ENCODE measurements at places on chromosomes 4 and X. TPM values are rescaled to one million over a fixed set of nuclear protein-coding genes. Genes with fewer than 3 reads are reported as not detected.
A peak's percentile ranks its signal among the peaks of the same experiment; 100 is the strongest.

DNA sequence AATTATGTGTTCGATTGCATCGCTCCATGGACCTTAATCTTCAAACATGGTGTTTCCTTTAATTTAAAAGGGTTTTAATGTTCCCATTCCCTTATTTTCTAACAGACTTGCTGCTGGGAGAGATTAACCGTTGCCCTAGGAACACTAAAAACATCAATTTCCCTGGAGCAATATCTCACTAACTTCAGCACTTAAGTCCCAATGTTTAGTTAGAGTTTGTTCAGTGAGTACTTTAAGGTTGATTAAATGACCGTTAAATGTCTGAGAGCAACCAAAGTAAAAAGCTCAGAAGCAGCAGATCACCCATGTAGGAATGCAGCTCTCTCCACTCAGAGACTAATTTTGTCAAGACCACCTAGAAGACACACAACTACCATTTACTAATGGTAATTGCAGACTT is 111.2 kb upstream of the PDE5A start:
- H3K4me1 ChIP-seq, result no peaks in the 10 kb centered on the region
- H3K27ac ChIP-seq, result no peak overlapping the region
- no peak for DNase-seq
- no peaks in the 10 kb centered on the region for H3K27me3 ChIP-seq

GRCh38 chr4:84697159-84697558 is 114.2 kb downstream of the CDS1 start:
- no peak for DNase-seq
- peaks cover 35% of the 10 kb centered on the region for H3K36me3 ChIP-seq
- no peaks in the 10 kb centered on the region for H3K4me1 ChIP-seq
- no peaks in the 10 kb centered on the region for H3K27me3 ChIP-seq
- H3K4me3 ChIP-seq, result no peak overlapping the region

DNA sequence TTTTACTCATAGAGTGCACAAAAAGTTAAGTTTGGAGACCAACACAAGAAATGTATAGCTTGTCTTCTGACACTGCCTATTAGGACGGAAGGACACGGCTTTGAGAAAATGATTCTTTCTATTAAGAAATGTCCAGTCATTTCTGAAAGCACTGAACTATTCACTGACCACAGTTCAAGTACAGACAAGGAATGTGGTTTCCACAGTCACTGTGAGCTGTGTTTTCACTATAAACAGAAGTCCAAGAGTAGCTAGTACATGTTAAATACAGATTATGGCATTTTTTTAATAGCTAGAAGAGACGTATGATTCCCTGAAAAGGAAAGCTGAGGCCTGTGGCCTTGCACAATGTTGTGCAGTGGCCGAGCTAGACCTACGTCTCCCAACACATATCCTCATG is 115.1 kb upstream of the GPM6A start:
- no peaks in the 10 kb centered on the region for H3K4me1 ChIP-seq
- no peak overlapping the region for H3K27ac ChIP-seq
- DNase-seq, result no peak

Gene H2AZ1
- 139 TPM for total RNA-seq

GRCh38 chrX:71256051-71256450 is 2.1 kb upstream of the ZMYM3 start:
- H3K4me3 ChIP-seq, result no peak overlapping the region
- peaks cover 5% of the 10 kb centered on the region for H3K4me1 ChIP-seq
- H3K27me3 ChIP-seq, result no peaks in the 10 kb centered on the region
- no peaks in the 10 kb centered on the region for H3K36me3 ChIP-seq
- no peak for DNase-seq
- H3K27ac ChIP-seq, result no peak overlapping the region

GRCh38 chr4:78464265-78464664 is 87.3 kb upstream of the ANXA3 start:
- H3K4me3 ChIP-seq, result no peak overlapping the region
- DNase-seq, result no peak
- no peak overlapping the region for H3K27ac ChIP-seq
- H3K4me1 ChIP-seq, result no peaks in the 10 kb centered on the region
- no peaks in the 10 kb centered on the region for H3K27me3 ChIP-seq
- no peaks in the 10 kb centered on the region for H3K36me3 ChIP-seq

Gene GAGE12J
- total RNA-seq, result not detected

DNA sequence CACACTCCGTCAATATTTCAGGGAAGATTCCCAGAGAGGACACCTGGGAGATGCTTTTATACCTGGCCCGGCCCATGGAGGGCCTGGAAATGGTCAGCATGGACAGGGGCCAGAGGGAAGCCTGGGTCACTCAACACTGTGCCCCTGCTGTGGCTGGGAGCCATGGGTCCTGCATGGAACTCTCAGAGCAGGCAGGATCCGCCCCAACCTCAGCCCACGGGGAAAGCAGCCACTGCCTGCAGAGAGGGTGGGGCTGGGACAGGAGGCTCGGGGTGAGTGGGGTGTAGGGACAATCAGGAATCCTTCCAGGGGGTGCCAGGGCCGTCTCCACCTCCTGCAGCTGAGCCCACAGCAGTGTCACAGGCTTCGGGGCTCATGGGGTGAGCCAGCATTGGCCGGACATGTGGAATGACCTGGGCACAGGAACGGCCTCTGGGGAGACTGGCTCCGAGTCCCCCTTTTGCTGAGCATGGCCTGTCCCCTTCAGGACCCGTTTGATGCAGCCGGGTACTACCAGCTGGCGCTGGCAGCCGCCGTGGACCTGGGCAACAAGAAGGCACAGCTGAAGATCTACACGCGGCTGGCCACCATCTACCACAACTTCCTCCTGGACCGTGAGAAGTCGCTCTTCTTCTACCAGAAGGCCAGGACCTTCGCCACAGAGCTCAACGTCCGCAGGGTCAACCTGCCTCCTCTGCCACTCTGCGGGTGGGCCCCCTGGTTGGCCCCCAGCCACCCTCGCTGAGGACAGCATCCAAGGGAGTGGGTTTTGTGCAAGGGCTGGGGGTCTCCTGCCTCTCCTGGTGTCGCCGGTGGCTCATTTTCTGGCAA is 29.1 kb upstream of the HTRA3 start:
- DNase-seq, result no peak
- H3K4me1 ChIP-seq, result peaks cover 15% of the 10 kb centered on the region
- H3K27me3 ChIP-seq, result no peaks in the 10 kb centered on the region
- no peak overlapping the region for H3K4me3 ChIP-seq
- H3K36me3 ChIP-seq, result no peaks in the 10 kb centered on the region
- no peak overlapping the region for H3K27ac ChIP-seq

Gene TASL
- total RNA-seq, result 1.6 TPM

GRCh38 chrX:109774136-109774535 is 41.1 kb upstream of the ACSL4 start:
- no peaks in the 10 kb centered on the region for H3K27me3 ChIP-seq
- no peak overlapping the region for H3K4me3 ChIP-seq
- H3K36me3 ChIP-seq, result no peaks in the 10 kb centered on the region
- H3K27ac ChIP-seq, result no peak overlapping the region
- H3K4me1 ChIP-seq, result no peaks in the 10 kb centered on the region
- no peak for DNase-seq

GRCh38 chr4:88353324-88353723 is 25.3 kb upstream of the HERC6 start:
- H3K4me3 ChIP-seq, result no peak overlapping the region
- H3K4me1 ChIP-seq, result no peaks in the 10 kb centered on the region
- H3K36me3 ChIP-seq, result no peaks in the 10 kb centered on the region
- no peak overlapping the region for H3K27ac ChIP-seq

Gene TCEAL6
- not detected for total RNA-seq

Gene NPY1R
- total RNA-seq, result 7.9 TPM

DNA sequence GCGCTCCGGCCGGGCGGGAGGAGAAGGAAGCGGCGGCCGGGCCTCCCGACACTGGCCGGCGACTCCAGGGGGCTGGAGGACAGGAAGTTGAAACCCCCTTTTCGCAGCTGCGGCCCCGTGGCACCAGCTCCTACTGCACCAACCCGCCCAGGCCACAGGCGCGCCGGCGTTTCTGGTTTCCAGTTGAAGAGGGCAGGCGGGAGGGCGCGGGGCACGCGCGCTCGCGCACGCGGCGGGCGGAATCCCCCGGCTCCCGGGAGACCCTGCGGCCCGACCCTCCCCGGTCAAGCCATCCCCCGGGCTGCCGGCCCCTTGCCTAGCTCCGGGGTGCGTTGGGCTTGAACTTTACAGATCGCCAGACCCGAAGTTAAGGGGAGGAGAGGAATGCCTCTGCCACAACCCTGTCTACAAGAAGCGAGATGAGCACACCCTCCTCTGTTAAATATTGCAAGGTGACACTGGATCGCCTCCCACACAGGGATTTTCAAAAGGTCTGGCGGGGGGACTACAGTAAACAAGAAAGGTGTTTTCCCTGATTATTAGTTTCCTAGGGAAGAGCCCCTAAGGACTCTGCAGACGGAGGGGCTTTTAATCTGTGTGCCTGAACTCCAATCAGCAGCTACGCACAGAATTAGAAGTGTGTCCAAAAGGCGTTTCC is 1.4 kb downstream of the ELOVL6 start:
- H3K4me1 ChIP-seq, result peaks cover 26% of the 10 kb centered on the region
- H3K27ac ChIP-seq, result peak overlapping the region; percentile 90
- H3K27me3 ChIP-seq, result no peaks in the 10 kb centered on the region
- peak; percentile 63 for DNase-seq
- peak overlapping the region; percentile 83 for H3K4me3 ChIP-seq

Gene SSX2
- total RNA-seq, result not detected

Gene PRKG2
- total RNA-seq, result 16.0 TPM

DNA sequence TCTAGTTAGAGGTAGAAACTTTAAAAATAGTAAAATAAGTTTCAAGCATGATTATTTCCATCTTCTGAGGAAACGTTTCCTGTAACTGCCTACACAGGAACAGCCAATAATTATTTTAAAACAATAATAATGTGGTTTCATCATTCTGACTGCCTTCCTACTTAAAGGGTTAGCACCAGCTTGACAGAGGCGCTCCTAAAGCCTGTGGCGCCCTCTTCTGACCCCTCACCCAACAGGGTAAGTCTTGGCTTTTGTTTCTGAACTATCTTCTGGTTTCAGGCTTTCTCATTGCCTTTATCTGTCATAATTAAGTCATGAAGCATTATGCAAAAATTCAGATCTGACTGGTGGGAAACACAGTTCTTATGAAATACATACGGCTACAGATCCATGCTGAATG is 96.7 kb downstream of the ITM2A start:
- H3K4me3 ChIP-seq, result no peak overlapping the region
- DNase-seq, result peak; percentile 54
- H3K27me3 ChIP-seq, result no peaks in the 10 kb centered on the region
- H3K27ac ChIP-seq, result no peak overlapping the region
- no peaks in the 10 kb centered on the region for H3K36me3 ChIP-seq
- no peaks in the 10 kb centered on the region for H3K4me1 ChIP-seq

- no peak overlapping the region for H3K27ac ChIP-seq
- H3K27me3 ChIP-seq, result no peaks in the 10 kb centered on the region
- H3K4me1 ChIP-seq, result no peaks in the 10 kb centered on the region
- no peaks in the 10 kb centered on the region for H3K36me3 ChIP-seq
- DNase-seq, result no peak
Measured at GRCh38 chr4:116328261-116328860, 757.0 kb downstream of the TRAM1L1 start.

Gene CT45A9
- not detected for total RNA-seq

Gene TMEM156
- total RNA-seq, result 2.9 TPM

- H3K4me1 ChIP-seq, result peaks cover 4% of the 10 kb centered on the region
- no peak overlapping the region for H3K27ac ChIP-seq
- H3K36me3 ChIP-seq, result no peaks in the 10 kb centered on the region
- DNase-seq, result no peak
Measured at GRCh38 chr4:113384600-113384999, 335.1 kb downstream of the ANK2 start.

DNA sequence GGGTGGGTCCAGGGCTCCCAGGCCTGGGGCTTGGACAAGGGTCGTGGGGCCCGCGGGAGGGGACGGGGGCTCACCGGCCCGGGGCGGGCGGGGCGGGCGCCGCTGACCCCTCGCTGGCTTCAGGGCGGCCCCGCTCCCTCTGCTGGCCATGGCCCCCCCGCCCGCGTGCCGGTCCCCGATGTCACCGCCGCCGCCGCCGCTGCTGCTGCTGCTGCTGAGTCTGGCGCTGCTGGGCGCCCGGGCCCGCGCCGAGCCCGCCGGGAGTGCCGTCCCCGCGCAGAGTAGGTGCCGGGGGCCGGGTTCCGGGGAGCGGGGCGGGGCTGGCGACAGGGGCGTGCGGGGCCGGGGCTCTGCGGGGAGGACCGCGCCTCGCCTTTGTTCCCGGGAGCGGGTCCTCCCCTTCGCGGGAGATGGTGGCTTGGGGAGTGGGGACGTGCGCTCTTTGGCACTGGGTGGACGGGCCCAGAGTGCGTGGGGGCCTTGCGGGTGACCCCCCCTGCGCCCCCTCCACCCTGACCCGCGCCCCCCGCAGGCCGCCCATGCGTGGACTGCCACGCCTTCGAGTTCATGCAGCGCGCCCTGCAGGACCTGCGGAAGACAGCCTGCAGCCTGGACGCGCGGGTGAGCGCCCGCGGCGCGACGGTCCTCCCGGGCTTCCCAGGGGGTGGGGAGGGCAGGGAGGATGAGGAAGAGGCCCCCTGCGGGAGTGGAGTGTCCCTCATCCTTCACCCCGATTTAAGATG is 16.8 kb upstream of the NAT8L start:
- H3K36me3 ChIP-seq, result no peaks in the 10 kb centered on the region
- DNase-seq, result peak; percentile 41
- peak overlapping the region; percentile 69 for H3K27ac ChIP-seq
- H3K4me3 ChIP-seq, result peak overlapping the region; percentile 79

GRCh38 chr4:47729131-47729680 is 108.7 kb downstream of the CORIN start:
- no peak for DNase-seq
- H3K27ac ChIP-seq, result no peak overlapping the region
- no peaks in the 10 kb centered on the region for H3K27me3 ChIP-seq
- H3K36me3 ChIP-seq, result no peaks in the 10 kb centered on the region
- H3K4me3 ChIP-seq, result no peak overlapping the region
- H3K4me1 ChIP-seq, result no peaks in the 10 kb centered on the region

- no peak overlapping the region for H3K27ac ChIP-seq
- H3K4me3 ChIP-seq, result no peak overlapping the region
- H3K36me3 ChIP-seq, result no peaks in the 10 kb centered on the region
- no peaks in the 10 kb centered on the region for H3K27me3 ChIP-seq
Measured at GRCh38 chr4:2950221-2950989, 12.8 kb downstream of the NOP14 start.

GRCh38 chrX:21982311-21982710 is 41.8 kb downstream of the SMS start:
- H3K4me1 ChIP-seq, result no peaks in the 10 kb centered on the region
- DNase-seq, result no peak
- no peak overlapping the region for H3K27ac ChIP-seq
- no peaks in the 10 kb centered on the region for H3K27me3 ChIP-seq
- no peaks in the 10 kb centered on the region for H3K36me3 ChIP-seq

DNA sequence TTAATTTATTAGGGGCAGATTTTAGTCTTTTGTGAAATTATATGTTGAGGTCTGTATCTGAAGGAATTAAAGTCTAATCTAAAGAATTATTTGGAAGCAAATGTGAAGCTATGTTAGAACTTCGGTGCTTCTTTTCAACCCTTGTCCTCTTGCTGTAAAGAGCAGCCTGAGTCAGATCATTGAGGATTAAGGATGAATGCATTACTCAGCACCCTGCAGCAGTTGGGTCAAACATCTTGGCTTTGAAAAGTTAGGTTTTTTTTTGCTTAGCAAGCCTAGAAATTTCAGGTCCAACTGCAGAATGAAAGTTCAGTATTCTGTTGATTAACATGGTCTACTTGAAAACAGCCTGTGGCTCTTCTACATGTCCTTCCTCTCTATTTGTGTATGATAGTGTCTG is 57.6 kb downstream of the SLC4A4 start:
- no peaks in the 10 kb centered on the region for H3K36me3 ChIP-seq
- H3K27ac ChIP-seq, result no peak overlapping the region
- no peaks in the 10 kb centered on the region for H3K4me1 ChIP-seq

GRCh38 chrX:310621-311155 is 7.9 kb downstream of the GTPBP6 start:
- H3K4me1 ChIP-seq, result no peaks in the 10 kb centered on the region
- no peak for DNase-seq
- H3K27ac ChIP-seq, result no peak overlapping the region
- H3K36me3 ChIP-seq, result no peaks in the 10 kb centered on the region
- H3K4me3 ChIP-seq, result no peak overlapping the region
